T-helper 2 cell (primary cell): ENCODE measurements at places on chromosomes 13 and 19.

- DNase-seq: no peak
Measured at GRCh38 chr13:33152389-33152788, 133.2 kb downstream of the STARD13 start.

GRCh38 chr19:24003537-24003936 is 83.5 kb upstream of the ZNF254 start:
- no peak for DNase-seq

DNA sequence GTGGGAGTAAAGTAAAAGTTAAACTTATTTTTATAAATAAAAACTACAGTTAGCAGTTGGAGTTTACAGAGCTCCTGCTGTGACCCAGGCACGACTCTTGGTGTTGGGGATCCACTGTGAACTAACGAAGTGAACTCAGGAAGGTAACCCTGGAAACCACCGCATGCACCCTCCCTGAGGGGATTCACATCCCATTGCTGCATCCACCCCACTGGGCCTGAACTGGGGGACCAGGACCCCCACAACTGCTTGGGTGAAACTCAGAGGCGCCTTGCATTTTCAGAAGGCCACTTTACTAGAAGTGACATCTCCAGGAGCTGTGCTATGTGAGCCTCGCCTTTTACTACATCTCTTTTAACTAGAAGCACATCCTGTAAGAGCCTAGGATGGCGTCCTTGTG is 166.4 kb downstream of the TEX29 start:
- DNase-seq: no peak

GRCh38 chr19:8132858-8133458 is 16.4 kb downstream of the FBN3 start:
- DNase-seq: no peak

DNA sequence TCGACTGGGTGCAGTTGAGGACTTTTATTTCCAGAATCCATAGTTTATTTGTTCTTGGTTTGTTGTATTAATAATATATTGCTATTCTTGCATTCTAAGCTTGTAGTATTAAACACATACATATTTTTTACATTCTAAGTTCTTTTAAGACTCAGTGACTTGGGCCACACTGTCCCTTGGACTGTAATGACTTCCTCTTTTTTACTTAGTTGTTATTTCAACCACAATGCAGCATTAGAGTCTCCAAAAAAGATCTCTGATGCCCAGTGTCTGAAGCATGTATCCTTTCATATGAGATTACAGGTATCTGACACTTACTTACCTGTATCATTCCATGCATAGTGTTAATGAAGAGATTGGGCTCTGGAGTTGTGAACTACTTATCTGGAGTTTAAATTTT is 864.9 kb upstream of the PCDH20 start:
- DNase-seq: no peak

DNA sequence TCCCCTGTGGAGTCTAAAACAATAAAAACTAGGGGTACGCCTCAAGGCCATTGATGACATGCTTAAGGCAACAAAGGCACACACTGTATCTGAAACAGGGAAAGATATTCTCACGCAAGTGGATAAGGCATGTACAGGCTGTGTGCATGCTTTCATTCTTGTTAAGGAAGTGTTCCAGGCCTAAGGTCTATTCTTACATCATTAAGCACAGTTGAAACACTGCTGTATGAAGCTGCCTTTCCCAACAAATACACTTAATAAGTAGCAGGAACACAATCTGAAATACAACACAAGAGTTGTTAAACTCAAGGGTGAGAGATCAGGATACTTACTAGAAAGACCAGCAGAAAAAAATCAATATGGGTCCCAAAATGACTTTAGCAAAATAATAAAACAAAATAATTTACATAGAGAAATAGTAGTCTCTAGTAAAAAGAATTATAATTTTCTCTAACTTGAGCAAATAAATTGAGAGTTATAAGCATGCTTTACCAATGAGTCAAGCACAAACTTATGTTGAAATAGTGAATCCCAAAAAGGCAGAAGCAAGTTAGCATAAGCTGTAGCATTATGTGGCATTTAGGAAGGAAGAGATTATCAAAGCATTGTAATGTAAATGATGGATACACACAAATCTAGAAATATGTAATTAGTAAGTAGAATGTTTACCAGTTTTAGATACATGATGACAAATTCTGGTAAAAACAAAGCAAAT is 796.9 kb downstream of the SLITRK1 start:
- no peak for DNase-seq

GRCh38 chr19:3443840-3444694 is 36.3 kb downstream of the SMIM24 start:
- no peak for DNase-seq

DNA sequence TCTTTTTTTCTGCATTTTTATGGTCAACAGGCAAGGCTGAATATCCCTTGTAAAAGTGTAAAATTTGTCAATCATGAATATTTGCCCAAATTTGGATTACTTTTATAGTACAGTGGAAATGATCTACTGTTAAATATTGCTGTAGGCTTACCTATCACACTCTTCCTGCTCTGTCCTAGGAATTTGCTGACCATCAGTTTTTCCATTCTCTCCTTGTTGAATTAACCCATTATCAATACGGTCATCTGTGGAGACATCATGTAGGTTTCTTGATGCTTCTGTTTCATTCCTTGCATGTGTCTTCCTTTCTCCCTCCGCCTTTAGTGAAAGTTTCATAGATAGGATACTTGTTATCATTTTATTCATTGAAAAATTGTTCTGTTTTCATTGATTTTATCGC is 139.6 kb upstream of the TUBA3C start:
- DNase-seq: no peak

GRCh38 chr19:10424011-10424637 is 3.8 kb downstream of the PDE4A start:
- peak; percentile 71 for DNase-seq

GRCh38 chr19:13868663-13869062 is 8.3 kb upstream of the NANOS3 start:
- DNase-seq: no peak
